ENCODE measurements at places on chromosomes 7 and 10.

- no peak for DNase-seq
Measured at GRCh38 chr10:18400201-18400905, 251.0 kb downstream of the NSUN6 start.

DNA sequence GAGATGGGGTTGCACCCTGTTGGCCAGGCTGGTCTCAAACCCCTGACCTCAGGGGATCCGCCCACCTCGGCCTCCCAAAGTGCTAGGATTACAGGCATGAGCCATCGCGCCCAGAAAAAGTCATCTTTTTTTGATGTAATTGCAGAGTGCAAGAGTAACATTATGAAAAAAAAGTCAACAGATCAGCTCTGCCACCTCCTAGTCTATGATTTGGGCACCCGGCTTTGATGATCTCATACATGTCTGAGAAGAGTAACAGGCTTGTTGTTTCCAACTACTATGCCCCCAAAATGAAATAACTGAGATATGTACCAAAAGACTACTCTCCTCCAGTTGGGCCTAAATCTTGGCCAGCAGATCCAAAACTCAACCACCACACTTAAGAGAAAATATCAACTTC, 40.8 kb downstream of the VOPP1 start:
- no peak for DNase-seq

DNA sequence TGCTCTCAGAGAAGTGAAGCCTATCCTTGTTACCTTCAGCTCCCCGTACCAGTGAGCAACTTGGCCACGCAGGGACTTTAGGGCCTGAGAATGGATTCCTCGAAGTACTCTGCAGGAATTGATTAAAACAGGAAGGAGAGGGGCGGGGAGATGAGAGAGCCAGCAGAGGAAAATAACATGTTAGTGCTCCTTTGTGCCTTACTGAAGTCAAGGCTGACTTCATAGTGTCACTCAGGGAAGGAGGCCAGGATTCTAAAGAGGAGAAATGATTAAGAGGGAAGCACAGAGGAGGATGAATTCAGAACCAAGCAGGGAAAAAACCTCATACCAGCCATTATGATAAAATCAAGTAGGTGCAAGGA, 195.6 kb upstream of the RHOBTB1 start:
- no peak for DNase-seq

- no peak for DNase-seq
Measured at GRCh38 chr10:123649676-123650075, 16.5 kb upstream of the GPR26 start.

Data from effector memory CD8-positive, alpha-beta T cell (primary cell).